ENCODE measurements at places on chromosomes 2 and 18. TPM values are rescaled to one million over a fixed set of nuclear protein-coding genes. Genes with fewer than 3 reads are reported as not detected.

DNA sequence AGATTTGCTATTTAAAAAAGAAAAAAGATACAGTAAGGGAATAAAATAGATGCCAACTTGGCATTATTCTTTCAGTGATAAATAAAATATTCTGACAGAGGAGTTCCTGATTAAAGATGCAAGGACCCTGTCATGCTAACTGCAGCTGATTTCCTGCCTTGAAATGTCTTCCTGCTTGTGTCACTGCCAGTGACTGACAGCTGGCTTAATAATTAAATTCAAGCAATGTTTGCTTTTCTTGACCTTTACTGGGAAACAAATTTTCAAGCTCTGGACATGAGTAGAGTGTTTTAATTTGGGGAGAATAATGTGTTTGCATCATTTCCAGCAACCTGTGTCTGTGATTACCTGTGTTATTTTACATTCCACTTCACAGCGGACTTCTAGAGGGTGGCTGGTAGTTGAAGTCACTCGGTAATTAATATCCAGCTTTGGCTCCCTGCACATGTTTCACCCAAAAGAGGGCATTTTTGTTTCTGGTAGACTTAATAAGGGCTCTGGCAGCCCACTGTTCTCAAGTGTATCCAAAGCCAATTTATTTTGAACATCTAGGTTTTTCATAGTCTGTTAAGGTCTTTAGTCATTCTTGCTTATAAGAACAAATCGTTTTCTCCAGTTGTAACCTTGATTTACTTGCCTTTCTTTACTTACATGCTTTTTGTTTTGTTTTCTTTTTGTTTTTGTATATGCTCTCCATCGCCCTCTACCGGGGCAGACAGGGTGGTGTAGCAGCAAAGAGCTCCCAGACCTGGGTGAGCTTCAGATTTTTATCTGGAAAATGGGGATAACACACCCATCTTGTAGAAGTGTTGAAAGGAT is 48.5 kb upstream of the PROKR1 start:
- no peak for DNase-seq

DNA sequence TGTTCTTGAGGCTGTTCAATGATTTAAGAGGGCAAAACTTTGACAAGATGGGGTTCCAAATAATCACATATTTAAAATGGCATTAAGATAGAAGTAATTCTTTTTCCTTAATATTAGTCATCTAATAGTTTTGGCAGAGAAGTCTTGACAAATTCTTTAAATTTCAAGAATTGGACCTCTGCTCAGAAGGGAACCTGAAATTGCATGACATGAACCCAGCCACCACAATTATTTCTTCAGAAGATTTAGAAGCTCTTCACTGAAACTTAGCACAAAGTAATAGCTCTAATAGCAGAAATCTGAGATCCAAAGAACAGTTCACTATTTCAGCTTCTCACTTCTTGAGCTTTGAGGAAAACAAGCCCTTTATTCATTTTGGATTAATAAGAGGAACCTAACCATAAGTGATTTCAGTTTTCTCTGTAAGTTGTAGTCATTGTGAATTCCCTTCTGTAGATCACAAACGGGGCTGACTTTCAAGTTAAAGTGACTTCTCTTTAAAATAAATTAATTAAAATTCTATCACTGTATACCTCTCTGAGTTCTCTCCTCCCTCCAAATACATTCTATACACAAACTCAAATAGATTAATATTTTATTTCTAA is 100.6 kb upstream of the ITGA4 start:
- DNase-seq = no peak

GRCh38 chr2:158797963-158798700 is 3.0 kb downstream of the DAPL1 start:
- no peak for DNase-seq

DNA sequence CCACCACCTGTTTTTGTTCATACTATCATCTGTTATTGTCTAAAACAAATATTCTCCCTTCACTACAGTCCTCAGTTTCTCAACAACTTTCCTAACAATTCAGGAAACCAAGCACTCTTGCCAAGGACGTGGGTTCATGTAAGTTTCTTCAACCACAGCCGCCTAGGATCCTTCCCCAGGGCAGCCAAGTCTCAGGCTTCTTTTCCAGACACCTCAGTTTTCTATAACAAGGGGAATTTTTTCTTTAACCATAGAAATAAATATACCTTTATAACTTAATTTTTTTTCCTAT is 39.4 kb upstream of the AGPS start:
- DNase-seq = peak; percentile 24

DNA sequence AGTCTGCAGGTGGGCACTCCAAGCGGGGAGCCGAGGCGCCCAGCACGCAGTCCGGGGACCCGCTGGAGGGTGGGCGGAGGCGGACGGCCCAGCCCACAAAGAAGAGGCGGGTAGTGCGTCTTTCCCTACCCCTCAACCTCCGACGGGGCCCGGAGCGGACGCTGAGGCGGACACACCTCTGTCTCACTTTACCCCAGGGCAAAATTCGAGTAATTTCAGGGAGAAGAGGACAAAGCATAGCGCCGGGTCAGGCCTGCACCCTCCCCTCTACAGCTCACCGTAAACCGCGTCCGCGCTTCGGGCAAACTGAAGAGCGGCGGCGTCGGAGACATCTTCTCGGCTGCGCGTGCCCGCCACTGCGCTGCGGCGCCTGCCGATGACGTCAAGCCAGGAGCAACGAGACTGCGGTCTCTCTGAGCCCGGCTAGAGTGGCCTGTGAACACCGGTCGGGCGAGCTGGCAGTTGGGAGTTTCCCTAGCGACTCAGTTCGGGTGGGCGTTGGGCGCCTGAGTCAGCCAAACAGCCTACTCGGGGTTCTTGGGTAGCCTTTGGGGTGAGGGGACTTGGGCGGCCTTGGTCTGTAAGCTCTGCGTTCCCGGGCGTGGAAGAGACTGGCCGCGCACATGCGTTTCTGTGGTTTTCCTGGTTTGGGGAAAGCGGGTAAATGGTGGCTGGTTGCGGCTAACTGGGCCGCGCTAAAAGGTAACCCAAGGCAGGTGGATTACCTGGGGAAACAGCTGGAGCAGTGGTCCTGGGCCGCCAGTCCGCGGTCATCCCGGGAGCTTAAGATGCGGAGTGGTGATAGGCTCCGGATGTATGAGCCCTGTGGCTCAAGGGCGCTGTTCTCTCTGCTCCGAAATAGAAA is at the start of gene THOC1:
Gene THOC1, minus strand, starts transcription at position 360 of the 865 bp plus-strand sequence. Its CDS starts 28 bp downstream, at position 332.
- peak; percentile 88 for DNase-seq

DNA sequence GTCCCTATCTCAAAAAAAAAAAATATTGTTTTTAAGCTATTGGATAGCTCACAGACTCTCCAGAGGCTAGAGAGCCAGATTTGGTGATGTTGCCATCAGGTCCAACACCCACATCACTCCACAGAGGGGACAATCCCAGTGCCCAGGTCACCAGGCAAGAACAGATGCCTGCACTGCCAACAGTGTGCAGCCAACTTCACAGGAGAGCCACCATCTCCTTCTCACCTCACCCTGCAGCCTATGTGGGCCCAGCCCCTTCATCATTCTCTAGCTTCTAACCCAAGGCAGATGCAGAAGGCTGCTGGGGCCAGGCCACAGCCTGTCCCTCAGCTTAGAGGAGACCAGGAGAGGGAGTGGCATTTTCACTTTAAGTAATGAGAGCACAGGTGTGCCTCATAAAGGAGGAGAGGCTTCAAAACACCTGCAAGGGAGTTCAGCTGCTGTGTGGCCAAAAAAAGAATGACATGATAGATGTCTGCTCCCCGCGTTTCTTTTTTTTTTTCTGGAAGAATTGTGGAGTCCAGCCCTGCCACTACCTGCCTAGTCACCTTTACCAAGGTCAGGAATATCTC is 98.0 kb upstream of the ZSWIM2 start:
- DNase-seq = no peak

GRCh38 chr2:137117385-137117784 is 352.0 kb downstream of the THSD7B start:
- DNase-seq = no peak

- DNase-seq = no peak
Observed at GRCh38 chr2:101762451-101763171, 65.1 kb downstream of the MAP4K4 start.

DNA sequence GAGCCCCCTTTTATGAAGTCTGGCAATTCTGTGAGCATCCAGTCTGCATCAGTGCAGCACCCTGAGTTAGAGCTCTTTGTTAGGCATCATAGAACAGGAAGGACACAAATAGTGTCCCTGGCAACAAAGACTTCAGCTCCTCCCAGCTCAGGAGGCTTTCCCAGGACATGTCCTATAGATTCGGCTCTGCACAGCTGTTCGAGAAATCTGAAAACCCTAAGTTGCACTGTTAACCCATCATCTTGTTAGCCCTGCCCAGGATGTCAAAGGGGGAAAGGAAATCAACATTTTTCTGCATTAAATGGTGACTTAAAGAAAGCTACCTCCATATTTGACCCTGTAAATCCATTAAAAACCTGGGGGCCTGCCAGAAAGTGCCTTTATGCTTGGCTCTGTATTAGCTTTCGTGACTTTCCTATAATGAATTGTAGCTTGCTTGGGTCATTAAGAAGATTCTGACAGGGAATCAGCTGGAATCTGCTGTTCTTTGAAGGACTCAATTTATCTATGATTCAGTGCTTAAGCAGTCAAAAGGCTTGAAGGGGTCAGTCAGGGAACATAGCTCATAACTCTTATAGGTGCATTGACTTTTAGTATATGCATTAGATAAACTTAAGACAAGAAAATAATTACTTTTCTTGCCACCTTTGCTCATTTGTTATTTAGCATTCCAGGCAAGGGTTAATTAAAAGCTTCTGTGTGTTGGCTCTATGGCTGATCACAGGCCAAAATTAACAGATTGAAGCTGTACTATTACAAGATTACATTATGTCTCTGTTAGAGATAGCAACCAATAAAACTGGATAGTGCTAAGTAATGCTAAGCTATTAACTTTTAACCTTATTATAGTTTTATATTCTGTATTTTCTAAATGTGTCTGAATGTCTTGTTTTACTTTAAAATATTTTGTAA is 20.6 kb downstream of the ERMN start:
- DNase-seq = peak; percentile 71

- no peak for DNase-seq
Observed at GRCh38 chr18:45197526-45197970, 417.7 kb upstream of the SLC14A2 start.

- DNase-seq = no peak
Observed at GRCh38 chr2:217186668-217187159, 326.9 kb upstream of the TNP1 start.

ADI1 gene
- total RNA-seq = 72.0 TPM

RPL31 gene
- total RNA-seq = 1,175 TPM

IL36B gene
- total RNA-seq = not detected

SLC11A1 gene
- 194 TPM for total RNA-seq

GEN1 gene
- 9.6 TPM for total RNA-seq
